ENCODE measurements at places on chromosomes 6 and 20.

GRCh38 chr6:30570263-30570662 is 979 bp upstream of the ABCF1 start:
- no peak for DNase-seq

- peak; percentile 34 for DNase-seq
These were observed 30.3 kb downstream of the AK9 start for GRCh38 chr6:109660526-109661320.

GRCh38 chr6:27972750-27973149 is 15.7 kb downstream of the OR2B6 start:
- no peak for DNase-seq

DNA sequence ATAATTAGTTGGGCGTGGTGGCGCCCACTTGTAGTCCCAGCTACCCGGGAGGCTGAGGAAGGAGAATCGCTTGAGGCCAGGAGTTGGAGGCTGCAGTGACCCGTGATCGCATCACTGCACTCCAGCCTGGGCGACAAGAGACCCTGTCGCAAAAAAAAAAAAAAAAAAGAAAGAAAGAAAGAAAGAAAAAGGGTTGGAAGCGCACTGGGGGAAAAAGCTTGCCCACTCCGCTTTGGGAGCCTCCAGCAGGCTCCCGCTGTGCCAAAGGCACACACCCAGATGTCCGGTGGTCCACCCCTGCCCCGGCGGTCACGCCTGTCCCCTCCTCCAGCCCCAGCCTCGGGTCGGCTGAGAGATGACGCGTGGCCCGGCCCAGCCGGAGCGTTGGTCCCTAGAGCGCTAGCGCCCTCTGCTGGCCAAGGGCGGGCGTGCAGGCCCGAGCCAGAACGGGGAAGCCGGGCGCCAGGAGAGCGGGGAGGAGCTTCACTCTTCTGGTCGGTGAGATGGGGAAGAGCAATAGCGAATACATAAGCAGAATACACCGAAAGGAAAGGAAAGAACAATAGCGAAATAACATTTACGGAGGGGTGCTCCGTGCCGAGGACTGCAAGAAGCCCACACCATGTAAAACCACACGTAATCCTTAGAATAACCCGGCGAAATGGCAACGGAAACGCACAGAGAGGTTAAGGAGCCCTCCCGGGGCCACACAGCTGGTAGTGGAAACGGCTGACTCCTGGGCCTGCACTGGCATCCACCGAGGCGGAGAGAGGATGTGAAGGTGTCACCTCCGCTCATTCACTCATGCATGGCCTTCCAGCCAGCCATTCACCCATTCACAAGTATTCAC is 41.7 kb downstream of the UBE2V1 start:
- DNase-seq: peak; percentile 53

GRCh38 chr6:36752187-36752885 is 54.7 kb downstream of the RAB44 start:
- no peak for DNase-seq

- DNase-seq: no peak
These were observed 598 bp downstream of the TBP start for GRCh38 chr6:170554796-170555137.

GRCh38 chr6:136158387-136158821 is 91.7 kb downstream of the MTFR2 start:
- DNase-seq: no peak

DNA sequence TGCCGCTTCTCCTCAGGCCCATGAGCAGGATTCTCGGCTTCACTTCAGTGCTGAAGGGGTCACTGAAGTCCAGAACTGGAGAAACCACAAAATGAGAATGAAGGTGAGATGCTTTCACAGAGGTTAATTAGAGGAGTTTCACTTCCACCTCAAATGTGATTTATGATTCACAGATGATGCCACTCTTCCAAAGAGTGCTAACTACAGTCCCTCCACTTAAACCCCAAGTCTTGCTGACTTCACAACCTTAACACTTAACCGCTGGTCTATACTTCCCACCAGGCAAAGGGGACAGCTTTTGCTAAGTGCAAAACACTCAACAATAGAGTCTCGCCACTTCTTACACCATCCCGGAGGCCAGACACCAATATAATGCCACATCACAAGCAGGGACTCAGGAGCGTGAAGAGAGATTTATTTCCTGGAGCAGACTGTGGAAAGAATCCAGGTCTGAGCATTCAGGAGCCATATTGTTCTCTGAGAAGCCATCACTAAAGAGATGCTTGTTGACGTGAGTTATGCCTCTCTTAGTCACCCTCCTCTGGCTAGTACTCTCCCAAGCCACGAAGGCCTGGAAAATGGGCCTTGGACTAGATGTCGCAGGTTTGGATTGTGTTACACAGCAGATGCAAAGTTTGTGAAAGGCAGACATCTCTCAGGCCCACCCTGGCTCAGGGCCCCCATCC is 24.4 kb downstream of the RRAGD start:
- no peak for DNase-seq

- DNase-seq: no peak
These were observed 45.2 kb downstream of the AKIRIN2 start for GRCh38 chr6:87656857-87657256.

DNA sequence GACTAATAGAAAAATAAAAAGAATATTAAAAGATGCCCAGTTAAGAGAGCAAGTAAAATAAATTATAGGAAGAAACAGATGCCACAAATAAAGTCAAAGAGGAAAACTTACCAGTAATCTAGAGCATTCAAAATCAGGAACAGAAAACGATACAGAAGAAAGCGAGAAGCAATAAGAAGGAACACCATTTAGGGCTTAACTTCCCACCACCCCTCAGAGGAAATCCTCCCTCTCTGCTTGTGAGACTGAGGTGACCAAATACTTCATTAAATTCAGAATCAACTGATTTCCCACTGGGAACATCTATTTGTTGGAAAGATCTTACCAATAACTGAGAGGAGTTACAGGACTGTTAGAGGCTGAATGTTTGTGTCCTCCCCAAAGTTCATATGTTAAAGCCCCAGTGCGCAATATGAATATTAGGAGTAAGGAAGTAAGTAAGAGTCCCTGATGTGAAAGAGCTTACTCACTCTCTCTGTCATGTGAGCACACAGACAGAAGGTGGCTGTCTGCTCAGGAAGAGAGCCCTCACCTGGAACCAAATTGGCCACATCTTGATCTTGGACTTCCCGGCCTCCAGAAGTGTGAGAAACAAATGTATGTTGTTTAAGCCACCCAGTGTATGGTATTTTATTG is 19.5 kb downstream of the KATNA1 start:
- no peak for DNase-seq

GRCh38 chr6:169978615-169979161 is 227.3 kb downstream of the ERMARD start:
- no peak for DNase-seq

DNA sequence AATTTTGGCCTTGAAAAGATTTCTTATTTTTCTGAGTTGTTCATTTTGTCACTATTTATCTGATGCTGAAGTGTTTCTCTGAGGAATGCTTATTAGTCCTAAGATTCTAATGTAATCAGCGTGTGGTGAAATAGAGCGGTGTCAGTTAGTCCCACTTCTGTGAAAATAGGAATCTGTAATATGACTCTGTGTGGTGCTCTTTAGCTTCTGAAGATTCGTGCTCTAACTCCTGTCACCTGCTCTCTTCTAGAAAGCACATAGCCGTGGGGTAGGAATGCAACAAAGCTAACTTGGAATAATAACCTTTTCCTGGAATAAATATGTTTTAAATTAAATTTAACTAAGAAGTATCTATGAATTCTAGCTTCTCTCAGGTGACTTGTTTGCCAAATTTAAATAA is 90.4 kb downstream of the BCKDHB start:
- DNase-seq: no peak

DNA sequence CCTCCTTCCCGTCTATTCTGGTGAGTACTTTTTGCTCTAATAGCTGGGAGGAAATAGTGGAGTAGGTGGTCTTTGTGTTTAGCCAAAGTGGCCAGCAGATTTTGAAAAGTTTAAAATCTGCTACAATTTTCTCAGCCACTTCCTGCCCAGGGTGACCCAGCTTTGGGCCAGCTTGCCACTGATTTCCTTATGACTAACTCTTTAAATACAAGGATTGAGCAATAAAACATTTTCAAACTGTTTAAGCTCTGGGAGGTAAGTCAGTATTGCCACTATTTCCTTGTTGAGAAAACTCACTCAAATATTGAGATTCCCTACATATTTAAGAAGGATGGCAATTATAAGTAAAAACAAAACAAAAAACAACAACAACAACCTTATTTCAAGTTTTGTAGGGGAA is 54.5 kb downstream of the TRMT11 start:
- no peak for DNase-seq

DNA sequence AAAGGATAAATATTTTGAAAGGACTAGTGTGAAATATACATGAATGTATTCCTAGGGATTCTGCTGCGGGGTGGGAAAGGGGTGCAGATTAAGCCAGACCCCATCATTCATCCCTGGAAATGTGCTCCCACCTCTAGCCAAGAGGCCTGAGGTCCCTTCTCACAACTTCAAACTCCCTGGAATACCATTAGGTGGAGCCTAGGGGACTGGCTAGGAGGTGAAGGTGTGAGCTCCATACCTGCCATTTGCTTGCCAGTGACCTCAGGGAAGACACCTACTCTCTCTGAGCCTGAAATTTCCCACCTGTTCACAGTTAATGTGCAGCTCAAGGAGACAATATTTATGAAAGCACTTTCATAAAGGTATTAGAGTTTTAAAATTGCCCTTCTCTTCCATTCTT is 4.7 kb upstream of the CCN2 start:
- DNase-seq: no peak

DNA sequence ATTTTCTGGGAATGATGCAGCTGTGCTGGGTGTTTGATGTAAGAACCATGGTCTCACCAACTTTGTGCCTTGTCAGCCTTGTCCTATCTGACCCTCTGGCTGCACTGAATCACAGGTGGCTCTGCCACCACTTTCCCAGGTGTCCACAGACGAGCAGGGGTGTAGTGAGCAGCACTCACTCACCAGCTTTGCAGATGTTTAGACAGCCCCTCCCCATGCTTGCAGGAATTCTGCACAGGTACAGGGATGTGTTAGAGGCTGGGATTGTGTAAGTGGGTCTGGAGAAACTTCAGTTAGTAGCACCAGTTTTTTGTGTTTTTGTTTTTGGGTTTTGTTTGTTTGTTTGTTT is 88.2 kb upstream of the NAA20 start:
- DNase-seq: no peak

DNA sequence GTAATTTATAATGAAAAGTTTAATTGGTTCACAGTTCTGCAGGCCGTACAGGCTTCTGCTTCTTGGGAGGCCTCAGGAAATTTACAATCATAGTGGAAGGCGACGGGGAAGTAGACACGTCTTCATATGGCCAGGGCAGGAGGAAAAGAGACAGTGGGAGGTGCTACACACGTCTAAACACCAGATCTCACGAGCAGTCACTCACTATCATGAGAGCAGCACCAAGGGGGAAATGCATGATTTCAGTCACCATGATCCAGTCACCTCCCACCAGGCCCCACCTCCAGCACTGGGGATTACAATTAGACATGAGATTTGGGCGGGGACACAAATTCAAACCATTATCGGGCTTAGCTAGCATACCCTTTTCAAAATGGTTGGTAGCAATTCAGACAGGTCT is 41.2 kb downstream of the EIF2S2 start:
- DNase-seq: no peak

DNA sequence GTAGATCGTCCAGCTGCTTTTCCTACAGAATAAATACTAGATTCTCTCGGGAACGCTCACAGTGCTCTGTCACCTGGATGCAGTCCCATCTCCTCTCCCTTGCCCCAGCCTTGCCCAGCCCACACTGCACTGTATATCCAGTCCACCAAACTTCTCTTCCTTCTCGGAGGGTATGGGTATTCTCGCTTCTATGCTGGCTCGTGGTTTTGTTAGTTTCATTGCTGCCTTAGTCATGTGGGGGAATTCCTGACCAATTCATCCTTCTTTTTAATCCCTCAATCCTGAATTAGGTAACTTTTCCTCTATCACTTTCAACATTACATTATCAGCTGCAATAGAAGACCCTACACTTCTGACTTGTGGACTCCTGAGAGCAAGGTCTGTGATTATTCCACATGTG is 252.4 kb downstream of the GMDS start:
- DNase-seq: peak; percentile 24

DNA sequence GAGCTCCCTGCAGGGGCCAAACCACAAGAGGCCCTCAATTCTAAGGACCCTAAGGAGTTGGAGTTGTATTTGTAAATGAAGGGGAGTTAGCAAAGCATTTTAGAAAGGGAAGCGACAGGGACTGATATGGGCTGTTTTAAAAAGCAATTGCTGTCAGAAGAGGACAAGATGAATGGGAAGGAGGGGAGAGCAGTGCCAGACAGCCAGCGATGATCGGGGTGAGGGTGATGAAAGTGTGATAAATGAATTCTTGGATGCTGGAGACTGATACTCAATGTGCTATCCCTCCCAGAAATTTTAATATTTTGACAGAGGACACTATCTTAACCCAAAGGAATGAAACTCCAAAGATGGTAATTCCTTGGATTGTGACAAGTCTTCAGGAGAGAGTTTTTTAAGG is 289.2 kb downstream of the CLIC5 start:
- DNase-seq: no peak

DNA sequence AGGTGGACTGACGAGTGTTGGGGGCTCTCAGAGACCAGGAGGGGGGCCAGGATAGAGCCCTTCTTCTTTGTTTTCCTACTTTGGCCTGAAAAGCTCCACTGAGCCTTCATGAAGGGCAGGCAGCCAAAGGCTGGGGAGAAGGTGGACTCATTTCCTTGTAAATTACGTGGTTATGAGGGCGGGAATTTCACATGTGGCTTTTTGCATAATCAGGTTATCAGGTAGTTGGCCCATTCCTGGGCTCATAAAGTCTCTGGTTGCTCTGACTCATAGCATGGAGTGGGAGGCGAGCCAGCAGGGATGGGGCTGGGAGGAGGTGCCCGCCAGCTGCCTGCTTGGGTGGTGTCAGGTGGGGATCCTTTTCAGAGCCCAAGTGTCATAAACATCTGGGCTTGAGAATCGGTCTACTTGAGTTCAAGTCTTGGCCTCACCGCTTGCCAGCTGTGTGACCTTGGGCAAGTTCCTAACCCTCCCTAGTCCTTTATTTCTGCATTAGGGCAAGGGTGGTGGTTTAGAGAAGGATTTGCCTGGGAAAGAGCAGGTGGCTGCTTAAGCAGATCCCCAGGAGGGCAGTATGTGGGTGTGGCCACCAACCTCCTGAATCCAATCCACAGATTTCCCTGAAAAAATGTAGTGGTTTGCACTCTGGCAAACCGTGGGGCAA is 26.5 kb upstream of the RNF24 start:
- DNase-seq: peak; percentile 82

DNA sequence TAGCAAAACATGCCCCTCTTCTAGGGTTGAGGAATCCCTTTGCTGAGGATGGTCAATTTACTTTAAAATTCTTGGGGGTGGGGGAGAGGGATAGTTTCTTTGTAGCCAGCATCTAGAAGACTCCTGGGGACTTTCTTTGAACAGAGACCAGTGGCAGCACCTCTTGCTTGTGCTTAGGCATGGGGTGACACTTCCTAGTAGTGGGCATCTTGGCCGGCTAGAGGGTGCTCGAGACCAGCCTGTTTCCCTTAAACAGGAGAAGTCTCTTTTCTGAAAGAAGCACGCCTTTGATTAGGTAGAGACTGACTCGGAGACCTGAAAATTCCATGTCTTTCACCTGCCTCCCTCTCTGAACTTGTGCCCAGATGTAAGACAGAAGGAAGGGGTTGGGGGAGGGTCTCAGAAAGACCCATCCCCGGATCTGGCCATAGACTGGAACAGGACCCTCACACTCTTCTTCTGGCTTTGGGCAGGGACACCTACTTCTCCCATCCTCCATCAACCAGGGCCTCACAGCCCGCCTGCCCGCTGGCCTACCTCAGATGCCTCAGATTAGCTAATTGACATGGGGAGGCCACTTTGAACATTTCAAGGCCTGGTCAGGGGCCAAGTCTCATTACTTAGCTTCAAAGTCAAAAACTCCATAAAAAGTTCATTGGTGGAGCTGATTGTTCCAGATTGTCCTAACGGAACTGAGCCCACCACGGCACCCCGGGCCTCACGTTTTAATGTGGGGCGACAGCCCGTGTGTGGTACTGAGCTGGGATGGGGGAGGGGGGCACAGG is 172.2 kb downstream of the CDC5L start:
- DNase-seq: no peak
